Thoracic aorta (tissue), 2 donors: ENCODE measurements at places on chromosomes 16 and 17. TPM values are rescaled to one million over a fixed set of nuclear protein-coding genes. Genes with fewer than 3 reads are reported as not detected.

DNA sequence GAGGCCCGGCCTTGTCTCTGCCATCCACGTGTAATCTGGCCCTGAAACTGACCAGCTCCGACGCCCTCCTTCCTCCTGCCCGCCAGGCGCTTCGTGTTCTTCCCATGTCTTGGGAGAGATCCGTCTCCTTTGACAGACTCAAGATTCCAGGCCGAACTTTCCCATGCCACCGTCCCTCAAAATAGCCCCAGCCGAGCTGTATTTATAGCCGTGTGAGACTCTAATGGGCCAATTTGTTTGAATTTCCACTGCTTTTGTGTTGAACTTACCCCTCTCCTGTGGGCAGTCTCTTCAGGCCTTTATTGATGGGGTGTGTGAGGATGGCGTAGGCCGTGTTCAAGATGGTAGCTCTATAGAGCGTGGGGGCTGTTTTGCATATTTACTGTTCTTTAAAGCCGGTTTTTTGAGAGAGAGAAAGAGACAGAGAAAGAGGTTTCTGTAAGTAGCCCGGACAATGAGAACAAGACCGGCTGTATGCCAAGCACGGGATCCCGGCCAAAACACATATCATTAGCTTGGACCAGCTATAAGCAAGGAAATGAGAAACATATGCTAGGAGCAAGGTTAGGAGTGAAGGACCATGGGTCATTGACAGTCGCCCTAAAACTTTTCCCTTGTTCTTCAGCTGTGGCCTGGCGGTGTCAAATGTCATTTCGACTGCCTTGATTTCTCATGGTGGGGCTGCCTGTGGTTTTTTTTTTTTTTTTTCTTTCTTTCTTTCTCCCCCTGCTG is 124.5 kb upstream of the ZFHX3 start:
- no peak for DNase-seq
- H3K36me3 ChIP-seq = no peaks in the 10 kb centered on the region

GRCh38 chr17:76497979-76498875 is 3.0 kb downstream of the RHBDF2 start:
- H3K4me1 ChIP-seq = peaks cover 25% of the 10 kb centered on the region
- H3K36me3 ChIP-seq = no peaks in the 10 kb centered on the region
- peak overlapping the region; percentile 84 for H3K4me3 ChIP-seq

Gene ZNF747
- 16.8 TPM for total RNA-seq

DNA sequence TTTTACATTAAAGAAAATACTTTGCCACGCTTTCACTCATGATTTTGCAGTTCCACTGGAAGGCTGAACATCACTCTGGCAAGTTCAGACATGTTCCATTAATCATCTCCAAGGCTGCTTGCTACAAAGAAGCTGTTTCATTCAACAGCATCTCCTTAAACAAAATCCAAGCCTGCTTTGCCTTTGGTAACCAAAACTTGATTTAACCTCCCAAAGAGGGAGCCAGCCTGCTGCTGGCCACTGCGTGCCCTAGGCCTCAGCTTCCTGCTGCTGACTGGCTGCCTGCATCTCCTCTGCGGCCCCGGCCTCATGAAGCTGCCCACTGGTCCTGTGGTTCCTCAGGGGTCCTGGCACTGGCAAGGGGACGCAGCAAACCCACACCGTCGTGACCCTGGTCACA is 31.8 kb downstream of the ANKRD11 start:
- no peaks in the 10 kb centered on the region for H3K36me3 ChIP-seq
- peaks cover 39% of the 10 kb centered on the region for H3K4me1 ChIP-seq
- DNase-seq = no peak
- H3K4me3 ChIP-seq = no peak overlapping the region
- no peak overlapping the region for H3K27ac ChIP-seq
